Osteoblast (primary cell): ENCODE measurements at places on chromosomes 4 and X. TPM values are rescaled to one million over a fixed set of nuclear protein-coding genes. Genes with fewer than 3 reads are reported as not detected.

Gene MAGED4B
- 24.6 and 29.8 TPM in 2 replicates for total RNA-seq

Gene KDM6A
- 20.3 and 33.0 TPM in 2 replicates for total RNA-seq

Gene CLTRN
- total RNA-seq = 0.29 and 0.36 TPM in 2 replicates

Gene RASGEF1B
- 4.1 and 5.8 TPM in 2 replicates for total RNA-seq

Gene APOOL
- total RNA-seq = 9.1 and 10.5 TPM in 2 replicates

Gene CDKL2
- 0.72 and 0.88 TPM in 2 replicates for total RNA-seq

Gene LGI2
- under 0.01 TPM in 2 replicates for total RNA-seq

Gene CISD2
- total RNA-seq = 25.6 and 26.4 TPM in 2 replicates

Gene SYNPO2
- total RNA-seq = 20.9 and 34.0 TPM in 2 replicates

Gene SERTM2
- under 0.01 TPM in 1 of 2 replicates, not detected in the other for total RNA-seq

Gene TCEAL3
- total RNA-seq = 12.7 and 13.0 TPM in 2 replicates

Gene STATH
- not detected in 2 replicates for total RNA-seq

Gene NAA11
- not detected in 2 replicates for total RNA-seq

Gene BEX1
- 4.4 and 4.7 TPM in 2 replicates for total RNA-seq

Gene NDST4
- total RNA-seq = not detected in 2 replicates

Gene TCEAL7
- total RNA-seq = 6.5 and 10.0 TPM in 2 replicates

Gene AFP
- total RNA-seq = not detected in 2 replicates
